ENCODE measurements at places on chromosomes 5 and 9.

DNA sequence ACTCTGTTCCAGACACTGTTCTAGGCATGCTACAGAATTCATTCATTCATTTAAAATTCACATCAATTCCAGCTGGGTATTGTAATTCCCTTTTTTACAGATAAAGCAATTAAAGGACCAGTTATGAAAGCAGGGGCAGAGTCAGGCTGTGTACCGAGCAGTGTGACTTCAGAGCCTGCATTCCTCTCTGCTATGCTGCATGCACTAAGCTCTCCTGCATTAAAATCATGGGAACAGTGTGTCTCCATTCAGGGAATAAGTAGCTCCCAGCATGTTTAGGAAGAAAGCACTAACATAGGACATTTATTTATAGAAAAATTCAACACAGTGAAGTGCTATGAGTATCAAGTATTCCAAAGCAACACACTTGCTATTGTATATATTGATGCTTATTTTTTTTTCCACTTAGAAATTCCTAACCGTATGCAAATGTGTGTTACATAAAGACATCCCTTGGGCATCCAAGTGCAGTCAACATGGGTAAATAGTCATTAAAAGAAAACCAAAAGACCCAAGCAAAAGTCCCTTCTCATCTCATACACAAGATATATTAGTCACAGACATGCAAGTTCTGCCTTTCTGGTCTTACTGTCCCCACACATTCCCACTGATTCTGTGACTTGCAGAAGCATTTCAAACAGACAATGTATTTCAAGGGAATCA, 173.7 kb downstream of the GABRB2 start:
- no peak for DNase-seq

DNA sequence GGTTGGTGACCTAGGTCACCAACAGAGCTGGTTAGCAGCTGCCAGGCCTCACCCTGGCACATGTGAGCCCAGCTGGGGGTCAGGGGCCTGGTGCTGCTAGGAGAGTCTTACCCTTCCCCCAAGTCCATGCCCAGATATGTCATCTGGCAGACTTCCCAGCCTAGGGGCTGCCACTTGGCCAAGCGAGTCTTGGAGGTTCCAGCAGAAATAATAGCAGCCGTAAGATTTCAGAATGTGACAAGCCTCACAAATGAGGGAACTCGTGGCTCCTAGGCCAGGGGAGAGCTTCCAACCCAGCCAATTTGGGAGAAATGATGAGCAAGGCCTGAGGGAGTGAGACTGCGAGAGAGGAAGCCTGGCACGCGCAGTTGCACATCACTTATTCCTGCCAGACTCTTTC, 11.1 kb downstream of the URM1 start:
- no peak for DNase-seq

DNA sequence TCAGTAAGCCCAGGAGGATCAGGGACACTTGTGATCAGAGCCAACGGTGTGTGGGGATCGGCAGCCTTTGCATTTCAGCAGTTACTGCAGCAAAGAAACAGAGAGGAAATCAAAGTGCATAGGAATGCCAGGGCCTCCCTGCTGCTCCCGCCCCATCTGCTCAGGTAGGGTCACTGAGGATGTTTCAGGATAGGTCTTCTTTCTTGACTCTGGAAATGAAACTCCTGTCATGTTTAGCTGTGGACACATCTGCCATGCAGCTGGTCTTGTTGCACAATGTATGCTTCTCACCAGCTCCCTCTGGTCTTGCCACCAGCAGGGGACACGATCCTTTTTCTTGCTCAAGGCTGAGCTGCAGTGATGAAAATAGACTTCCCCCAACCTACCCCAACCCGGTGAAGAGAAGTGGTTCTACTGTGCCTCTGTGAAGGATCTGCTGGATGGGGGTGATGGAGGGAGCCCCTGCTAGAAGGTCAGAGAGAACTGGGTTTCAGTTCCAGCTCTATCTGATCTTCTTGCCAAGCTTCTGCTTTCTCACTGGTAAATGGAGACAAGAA, 185.2 kb upstream of the KLF4 start:
- no peak for DNase-seq

- DNase-seq, result no peak
Observed at GRCh38 chr5:18018472-18018871, 384.2 kb downstream of the TAF11L14 start.

- no peak for DNase-seq
Observed at GRCh38 chr5:5275211-5275610, 135.1 kb downstream of the ADAMTS16 start.

- DNase-seq, result no peak
Observed at GRCh38 chr9:28190981-28191380, 617.7 kb upstream of the C9orf72 start.

DNA sequence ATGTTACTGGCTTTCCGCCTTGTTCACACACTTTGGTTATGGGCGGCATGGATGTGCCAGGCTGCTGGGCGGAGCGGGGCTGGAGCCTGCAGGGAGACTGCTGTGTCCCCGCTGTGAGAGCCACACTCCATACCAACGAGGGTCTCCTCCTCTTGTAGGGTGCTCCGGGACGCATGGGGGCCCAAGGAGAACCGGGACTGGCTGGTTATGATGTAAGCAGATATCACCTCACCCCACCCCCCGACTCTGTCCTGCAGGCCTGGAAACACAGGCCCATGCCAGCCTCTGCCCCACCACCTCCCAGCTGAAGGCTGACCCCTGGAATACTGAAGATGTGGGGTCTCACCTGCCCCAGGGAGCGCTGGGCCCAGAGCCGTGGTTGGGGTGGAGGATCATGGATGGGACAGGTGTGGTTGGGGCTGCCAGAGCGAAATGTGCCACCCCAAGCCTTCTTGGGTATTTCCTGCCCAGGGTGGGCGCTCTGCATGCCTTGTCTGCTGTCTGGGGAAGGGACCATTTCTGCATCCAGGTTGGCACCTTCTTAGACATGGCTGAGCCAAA, 39.3 kb upstream of the ORM1 start:
- DNase-seq, result no peak

DNA sequence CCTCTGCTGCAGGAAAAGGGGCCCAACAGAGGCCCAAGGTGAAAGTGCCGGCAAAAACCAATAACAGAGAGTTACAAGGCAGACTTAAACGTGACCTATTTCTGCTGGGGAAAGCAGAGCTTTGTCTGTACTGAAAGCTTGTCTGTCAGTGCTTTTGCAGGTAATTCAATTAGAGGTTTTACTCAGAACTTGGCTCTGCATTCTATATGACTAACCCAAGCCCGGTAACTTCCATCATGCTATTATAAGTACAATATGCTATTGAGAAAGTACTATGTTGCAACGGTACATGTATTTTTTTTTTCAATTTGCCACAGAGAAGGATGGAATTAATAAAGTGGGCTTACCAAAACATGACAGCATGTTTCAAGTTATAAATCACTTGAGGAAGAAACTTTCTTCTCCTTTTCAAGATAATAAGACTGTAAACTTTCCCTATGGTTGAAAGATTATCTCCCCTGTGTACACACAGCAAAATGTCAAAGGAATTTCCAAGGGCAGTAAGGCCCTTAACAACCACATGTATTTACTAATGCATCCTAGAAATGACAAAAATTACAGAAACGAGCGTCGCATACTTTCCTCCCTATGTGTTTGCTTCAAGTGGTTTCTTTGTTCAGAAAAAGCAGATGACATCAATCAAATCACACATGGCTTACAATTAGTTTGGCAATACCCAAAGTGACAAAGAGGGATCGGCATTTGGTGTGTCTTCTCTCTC, 282.4 kb downstream of the EFNA5 start:
- no peak for DNase-seq

DNA sequence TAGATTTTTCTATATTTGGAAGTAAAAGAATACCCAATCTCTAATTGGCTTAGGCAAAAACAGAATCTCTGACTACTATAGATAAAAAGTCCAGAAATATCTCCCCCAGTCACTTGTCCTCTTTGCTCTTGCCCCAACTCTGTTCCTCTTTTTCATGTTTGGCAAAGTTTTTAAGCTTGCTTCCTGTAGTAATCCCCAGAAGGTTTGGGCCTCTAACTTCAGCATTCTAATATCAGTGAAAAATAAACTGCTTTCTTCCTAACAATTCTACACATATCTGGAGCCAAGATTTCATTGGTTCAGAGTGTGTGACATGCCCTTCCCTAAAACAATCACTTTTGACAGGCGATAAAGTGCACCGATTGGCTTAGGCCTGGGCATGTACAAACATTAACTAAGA, 1680.3 kb downstream of the MAT2B start:
- no peak for DNase-seq

- no peak for DNase-seq
Observed at GRCh38 chr9:95043826-95044225, 273.7 kb downstream of the FANCC start.
